ENCODE measurements at places on chromosomes 2 and 18.

- DNase-seq, result no peak
These were observed 19.6 kb downstream of the UGP2 start for GRCh38 chr2:63861220-63861822.

GRCh38 chr2:20113986-20114938 is 62.8 kb upstream of the LAPTM4A start:
- no peak for DNase-seq

DNA sequence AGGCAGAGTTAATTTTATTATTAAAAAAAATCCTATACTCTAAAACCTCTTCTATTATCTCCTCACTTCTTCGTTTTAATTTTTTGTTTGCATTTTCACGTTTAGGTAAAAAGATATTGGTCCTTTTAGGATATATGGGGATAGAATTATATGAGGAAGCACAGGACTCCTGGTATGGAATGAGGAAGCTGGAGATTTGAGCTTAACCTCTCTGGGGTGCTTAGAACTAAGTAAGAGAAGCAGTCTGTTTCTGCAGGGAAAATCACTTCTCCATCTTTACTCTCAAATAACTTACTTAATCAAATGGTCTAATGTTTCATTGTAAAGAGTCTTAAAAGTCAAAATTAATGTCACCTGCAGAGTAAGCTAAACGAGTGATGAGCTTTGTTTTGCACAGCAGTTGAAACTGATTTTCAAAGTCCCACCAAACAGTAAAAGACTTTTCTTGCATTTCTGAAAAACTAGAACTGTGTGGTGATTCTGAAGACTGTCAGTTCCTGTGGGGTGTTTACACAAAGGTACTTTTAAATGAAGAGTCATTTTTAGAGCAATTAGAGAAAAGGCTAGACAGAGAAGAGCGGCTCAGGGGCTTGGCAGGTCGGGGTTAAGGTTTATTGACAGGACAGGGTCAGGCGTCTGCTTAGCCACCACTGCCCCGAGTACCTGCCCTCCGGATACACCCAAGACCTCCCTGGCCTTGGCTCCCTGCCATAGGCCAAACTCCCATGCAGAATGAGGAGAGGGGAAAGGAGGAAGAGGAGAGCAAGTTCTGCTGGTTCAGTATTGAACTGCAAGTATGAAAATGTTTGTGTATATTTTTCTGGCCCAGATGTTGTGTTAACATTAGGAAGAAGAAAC is 21.6 kb downstream of the METAP1D start:
- DNase-seq, result no peak

DNA sequence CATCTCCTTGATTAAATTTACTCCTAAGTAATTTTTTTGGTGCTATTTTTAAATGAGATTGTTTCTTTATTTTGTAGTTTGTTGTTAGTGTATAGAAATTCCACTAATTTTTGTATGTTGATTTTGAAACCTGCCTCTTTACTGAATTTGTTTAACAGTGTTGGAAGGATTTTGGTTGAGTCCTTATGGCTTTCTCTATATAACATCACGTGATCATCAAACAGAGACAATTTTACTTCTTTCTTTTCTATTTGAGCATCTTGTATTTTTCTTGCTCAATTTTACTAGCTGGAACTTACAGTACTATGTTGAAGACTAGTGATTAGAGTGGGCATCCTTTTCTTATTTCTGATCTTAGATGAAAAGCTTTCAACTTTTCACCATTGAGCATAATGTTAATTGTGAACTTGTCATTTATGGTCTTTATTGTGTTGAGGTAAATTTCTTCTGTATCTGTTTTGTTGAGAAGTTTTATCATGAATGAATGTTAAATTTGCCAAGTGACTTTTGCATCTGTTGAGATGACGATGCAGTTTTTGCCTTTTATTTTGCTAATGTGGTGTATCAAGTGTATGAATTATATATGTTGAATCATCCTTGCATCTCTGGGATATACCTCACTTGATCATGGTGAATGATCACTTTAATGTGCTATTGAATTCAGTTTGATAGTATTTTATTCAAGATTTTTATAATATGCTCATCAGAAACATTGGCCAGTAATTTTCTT is 645.3 kb upstream of the DDX18 start:
- DNase-seq, result no peak

- DNase-seq, result no peak
These were observed 33.2 kb upstream of the CYTIP start for GRCh38 chr2:157476953-157477709.

GRCh38 chr2:56703001-56703400 is 519.2 kb downstream of the CCDC85A start:
- no peak for DNase-seq

DNA sequence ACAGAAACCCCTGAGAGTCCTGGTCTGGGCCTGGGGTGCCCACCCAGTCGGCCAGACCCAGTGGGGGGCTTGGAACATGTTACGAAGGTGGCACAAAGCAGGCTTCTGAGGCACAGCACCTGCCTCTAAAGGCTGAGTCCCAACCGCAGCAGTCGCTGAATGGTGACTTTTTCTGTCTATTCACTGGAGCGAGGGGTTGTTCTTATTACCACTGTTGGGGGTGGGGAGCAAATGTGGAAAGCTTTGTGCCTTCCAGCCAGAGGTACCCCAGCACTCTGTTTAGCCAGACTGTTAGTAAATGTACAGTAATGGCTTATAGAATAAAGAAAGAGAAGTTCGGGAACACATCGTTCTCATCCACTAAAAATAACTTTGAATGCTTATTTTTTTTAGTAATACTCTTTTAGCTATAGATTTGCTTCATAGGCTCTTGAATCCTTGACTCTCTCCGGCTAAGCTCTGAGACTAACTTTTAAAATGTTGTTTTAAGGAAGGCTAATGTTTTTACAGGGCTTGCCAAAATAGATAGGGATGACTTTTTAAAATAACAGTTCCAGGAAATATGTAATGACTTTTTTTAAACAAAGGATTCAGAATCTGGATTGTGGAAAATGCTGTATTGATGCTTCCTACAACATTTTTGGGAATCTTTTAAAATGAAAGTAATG is 23.4 kb upstream of the PTPN2 start:
- DNase-seq, result no peak

DNA sequence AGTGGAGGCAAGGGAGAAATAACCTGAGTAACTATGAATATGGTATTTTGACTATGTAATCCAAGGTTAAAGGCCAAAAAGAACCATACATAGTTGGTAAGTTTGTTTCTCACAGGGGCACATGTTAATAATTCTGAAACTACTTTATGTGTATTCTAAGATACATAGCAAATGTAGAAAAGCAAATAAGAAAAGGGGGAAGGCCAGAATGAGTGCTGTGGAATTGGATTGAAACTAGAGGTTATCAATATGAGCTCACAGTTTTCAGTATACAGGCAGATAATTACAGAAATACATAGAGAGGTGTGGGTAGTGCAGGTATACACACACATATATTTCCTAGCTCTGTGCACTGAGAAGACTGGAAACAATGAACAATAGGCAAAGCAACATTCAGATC is 13.7 kb downstream of the INO80C start:
- no peak for DNase-seq

- no peak for DNase-seq
These were observed 48.6 kb downstream of the EMX1 start for GRCh38 chr2:72965770-72966450.
